ENCODE measurements at places on chromosomes 7 and 10.

GRCh38 chr7:98300595-98301372 lies 19.3 kb downstream of the BRI3 start:
- DNase-seq: no peak

DNA sequence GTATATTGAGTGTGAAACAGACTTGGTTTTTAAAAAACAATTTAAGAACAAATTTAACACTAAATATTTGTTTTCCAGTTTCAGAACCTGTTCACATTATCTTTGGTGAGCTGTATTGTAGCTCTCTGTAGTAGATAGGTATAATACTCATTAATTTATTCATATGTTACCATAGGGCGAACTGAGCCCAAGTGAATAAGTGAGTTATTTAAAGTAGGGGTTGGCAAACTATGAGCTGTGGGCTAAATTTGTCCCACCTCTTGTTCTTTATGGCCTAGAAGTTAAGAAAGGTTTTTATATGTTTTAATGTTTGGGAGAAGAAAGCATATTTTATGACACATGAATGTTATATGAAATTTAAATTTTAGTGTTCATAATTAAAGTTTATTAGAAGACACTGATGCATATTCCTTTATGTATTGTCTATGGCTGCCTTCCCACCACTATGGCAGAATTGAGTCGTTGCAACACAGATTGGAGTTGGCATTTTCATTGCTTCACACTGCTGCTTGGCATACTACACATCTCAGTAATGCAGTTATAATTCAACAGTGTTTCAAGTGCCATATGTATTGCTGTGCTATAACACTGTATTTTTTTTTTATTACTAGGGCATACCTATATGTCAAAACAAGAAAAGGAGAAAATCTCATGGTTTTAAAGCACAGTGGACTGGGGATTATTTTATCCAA lies 146.5 kb downstream of the ADK start:
- no peak for DNase-seq

- DNase-seq: no peak
Measured at GRCh38 chr10:16870331-16870730, 53.1 kb upstream of the RSU1 start.

GRCh38 chr10:72630144-72630543 lies 4.3 kb upstream of the MICU1 start:
- no peak for DNase-seq

GRCh38 chr7:108421720-108422331 lies 34.4 kb downstream of the NRCAM start:
- no peak for DNase-seq

DNA sequence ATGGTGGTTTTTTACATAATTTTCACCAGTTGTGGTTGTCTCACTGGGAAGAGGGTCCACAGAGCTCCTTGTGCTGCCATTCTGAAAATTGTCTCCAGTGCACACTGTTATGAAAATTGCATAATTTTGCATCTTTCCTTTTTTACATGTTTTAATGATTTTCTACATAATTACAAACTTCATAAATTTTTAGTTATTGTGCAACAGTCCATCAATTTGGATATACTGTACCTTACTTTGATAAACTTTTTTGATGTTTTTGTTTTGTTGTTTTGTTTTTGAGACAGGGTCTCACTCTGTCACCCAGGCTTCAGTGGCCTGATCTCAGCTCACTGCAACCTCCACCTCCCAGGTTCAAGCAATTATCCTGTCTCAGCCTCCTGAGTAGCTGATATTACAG lies 70.6 kb upstream of the AUTS2 start:
- no peak for DNase-seq

DNA sequence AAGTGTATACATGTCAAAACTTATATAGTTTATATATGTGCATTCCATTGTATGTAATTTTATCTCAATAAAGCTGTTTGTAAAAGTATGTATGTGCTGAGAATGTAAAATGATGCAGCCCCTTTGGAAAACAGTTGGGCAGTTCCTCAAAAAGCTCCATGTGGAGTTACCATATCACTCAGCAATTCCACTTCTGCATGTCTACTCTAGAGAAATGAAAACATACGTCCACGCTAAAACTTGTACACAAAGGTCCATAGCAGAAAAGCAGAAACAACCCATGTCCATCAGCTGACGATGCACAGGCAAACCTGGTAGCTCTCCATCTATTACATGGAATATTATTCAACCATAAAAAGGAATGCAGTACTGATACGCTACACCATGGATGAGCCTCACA lies 8.3 kb upstream of the RGS10 start:
- DNase-seq: peak; percentile 57

GRCh38 chr7:37320140-37320847 lies 128.4 kb downstream of the ELMO1 start:
- peak; percentile 83 for DNase-seq

DNA sequence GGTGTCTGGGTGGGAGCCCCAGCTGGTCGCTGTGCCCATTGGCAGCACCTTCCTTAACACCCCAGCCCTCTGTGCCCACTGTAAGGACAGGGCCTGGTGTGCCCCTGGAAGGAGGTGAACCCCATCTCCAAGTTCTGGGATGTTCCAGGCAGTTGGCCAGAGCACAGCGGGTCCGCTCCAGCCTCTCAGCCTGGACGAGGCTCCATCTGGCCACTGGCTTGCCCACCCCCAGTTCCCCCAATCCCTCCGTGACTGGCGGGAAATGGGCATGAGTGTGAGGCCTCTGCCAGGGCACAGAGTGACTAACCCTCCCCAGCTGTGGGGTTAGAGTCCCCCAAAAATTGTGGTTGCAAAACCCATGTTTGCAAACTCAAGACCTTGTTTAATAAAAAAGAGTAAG lies 15.6 kb downstream of the GRIFIN start:
- peak; percentile 51 for DNase-seq

GRCh38 chr7:79132844-79133451 lies 320.5 kb downstream of the MAGI2 start:
- no peak for DNase-seq

GRCh38 chr7:86863452-86863851 lies 196.0 kb downstream of the ELAPOR2 start:
- DNase-seq: no peak

- peak; percentile 58 for DNase-seq
Measured at GRCh38 chr10:100291356-100291755, 4.9 kb upstream of the BLOC1S2 start.

DNA sequence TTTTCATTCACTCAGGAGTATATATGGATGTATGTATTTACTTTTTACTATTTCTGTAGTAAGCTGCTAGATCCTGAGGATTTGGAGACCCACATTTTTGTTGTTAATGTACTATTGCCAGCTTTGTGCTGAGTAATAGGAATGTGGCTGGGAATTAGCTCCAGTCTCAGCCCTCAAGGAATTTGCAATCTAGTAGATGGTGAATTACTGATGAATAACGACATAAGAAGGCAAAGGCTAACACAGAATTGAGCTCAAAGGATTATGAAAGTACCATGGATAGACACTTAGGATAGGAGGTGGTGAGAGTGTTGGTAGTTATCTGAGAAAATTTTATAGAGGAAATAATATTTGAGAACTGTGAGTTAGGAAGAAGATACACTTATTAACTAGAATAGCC lies 19.9 kb downstream of the CASD1 start:
- DNase-seq: no peak

GRCh38 chr7:3028071-3028757 lies 15.5 kb downstream of the CARD11 start:
- DNase-seq: peak; percentile 80

DNA sequence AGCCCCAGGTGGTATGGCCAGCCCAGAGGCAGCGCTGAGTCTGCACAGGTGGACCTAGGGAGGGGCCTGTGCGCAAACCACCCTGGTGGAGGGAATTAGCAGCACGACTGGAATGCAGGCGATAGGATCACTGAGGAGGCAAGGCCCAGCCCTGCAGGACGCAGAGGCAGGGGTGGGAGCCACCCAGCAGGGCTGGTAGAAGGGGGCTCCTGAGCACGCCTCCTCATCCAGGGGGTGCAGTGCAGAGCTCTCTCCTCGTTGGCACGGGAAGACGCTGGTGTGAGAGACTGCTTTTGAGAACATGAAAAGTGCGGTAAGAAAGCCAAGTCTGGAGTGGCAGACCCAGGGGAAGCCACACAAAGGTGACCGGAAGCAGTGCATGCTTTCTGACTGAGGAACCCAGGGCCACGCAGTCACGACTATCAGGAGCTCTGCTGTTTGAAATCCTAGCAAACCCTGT lies 6.0 kb downstream of the FXYD4 start:
- DNase-seq: no peak

DNA sequence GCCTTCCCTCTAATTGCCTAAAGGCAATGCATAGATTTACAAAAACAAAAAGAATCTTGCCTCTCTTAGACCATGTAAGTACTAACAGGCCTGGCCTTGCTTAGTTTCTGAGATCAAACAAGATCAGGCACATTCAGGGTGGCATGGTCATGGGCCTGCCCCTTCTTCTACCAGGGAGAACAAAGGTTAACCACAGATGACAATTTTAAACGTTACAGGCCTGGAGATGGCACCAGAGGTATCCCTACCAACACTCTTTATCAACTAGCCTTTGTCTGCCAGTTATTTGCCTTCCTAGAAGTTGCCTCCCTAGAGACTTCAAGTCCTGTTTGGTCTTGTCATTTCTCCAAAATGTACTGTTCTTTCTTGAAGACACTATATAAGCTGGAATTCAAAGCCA lies 252.6 kb downstream of the DOCK4 start:
- peak; percentile 91 for DNase-seq

- DNase-seq: no peak
Measured at GRCh38 chr7:940599-941408, 13.7 kb downstream of the ADAP1 start.

DNA sequence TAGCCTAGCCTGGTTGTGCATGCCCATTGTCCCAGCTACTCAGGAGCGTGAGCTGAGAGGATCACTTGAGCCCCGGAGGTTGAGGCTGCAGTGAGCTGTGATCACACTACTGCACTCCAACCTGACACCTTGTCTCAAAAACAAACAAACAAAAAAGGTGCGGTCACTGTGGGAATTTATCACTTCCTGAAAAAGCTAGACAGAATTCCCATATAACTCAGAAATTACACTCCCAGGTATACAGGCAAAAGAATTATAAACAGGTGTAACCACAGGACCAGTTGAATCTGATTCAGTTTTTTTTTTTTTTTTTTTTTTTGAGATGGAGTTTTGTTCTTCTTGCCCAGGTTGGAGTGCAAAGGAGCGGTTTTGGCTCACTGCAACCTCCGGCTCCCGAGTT lies 3.2 kb upstream of the OGDH start:
- DNase-seq: no peak

DNA sequence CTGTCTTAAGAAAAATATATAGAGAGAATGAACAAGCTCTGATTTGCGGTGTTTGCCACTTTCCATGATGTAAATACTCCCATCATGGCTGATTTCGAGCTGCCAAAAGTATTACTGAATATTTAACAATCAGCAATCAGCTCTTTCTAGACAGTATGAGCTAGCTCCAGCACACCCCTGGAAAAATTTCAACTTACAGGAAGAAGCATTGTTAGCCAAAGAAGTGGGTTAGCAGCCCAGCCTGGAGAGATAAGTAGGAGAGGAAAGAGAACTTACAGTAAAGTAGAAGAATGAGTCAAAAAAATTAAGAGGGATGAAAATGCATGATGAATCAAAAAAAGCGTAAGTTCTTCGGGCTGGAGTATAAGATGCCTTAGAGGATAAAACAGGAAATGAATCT lies 60.6 kb upstream of the ANK3 start:
- no peak for DNase-seq

GRCh38 chr7:3955026-3955425 lies 654.0 kb downstream of the SDK1 start:
- DNase-seq: no peak

DNA sequence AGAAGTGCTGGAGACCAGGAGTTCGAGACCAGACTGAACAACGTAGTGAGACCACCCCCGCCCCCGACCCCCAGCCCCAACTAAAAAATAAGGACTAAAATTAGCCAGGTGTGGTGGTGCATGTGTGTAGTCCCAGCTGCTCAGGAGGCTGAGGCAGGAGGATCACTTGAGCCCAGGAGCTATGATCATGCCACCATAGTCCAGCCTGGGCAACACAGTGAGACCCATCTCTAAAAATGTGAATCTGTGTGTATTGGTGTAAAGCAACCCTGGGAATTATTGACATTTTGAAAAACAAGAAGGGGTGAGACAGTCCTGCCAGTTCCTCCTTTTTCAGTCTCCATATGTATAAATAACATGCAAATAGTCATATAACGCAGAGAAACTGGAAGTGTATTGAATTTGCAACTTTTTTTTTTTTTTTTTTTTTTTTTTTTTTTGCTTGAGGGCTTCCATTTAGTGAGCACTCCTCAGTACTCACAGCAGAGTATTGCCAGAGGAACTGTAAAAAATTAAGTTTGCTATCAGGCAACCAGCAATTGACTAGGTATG lies 3.4 kb upstream of the ITGB1 start:
- DNase-seq: no peak

DNA sequence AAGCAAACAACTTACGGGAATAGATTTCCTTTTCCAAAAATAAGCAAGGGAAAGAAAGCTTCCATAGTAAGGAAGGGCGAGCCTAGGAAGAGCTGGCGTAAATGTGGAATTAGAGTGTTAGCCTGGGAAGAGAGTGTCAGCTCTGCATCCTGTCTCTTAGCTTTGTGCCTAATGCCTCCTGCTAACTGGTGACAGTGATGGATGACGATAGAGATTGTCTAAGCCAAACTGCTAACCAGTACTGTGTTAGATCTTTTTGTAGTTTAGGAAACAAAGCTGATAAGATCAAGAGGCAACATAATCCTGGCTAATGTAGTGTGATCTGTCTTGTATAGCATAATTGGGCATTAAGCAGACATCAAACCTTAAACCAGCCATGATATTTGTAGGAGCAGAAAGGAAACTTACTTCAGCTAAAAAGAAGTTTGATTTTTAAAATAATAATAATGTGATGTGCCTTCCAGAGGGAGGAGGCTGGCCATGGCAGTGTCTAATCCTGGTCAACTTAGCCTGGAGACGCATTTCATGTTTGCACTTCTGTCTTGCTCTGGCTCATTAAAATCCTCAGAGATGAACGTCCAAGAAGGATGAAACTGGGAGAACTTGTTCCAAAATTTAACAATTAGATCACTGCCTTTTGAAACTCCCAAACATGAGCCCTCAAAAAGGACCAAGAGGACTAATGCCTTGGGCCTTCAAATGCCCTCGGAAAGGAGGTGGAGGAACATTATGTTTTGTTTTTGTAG lies 85.1 kb downstream of the FAM204A start:
- no peak for DNase-seq

DNA sequence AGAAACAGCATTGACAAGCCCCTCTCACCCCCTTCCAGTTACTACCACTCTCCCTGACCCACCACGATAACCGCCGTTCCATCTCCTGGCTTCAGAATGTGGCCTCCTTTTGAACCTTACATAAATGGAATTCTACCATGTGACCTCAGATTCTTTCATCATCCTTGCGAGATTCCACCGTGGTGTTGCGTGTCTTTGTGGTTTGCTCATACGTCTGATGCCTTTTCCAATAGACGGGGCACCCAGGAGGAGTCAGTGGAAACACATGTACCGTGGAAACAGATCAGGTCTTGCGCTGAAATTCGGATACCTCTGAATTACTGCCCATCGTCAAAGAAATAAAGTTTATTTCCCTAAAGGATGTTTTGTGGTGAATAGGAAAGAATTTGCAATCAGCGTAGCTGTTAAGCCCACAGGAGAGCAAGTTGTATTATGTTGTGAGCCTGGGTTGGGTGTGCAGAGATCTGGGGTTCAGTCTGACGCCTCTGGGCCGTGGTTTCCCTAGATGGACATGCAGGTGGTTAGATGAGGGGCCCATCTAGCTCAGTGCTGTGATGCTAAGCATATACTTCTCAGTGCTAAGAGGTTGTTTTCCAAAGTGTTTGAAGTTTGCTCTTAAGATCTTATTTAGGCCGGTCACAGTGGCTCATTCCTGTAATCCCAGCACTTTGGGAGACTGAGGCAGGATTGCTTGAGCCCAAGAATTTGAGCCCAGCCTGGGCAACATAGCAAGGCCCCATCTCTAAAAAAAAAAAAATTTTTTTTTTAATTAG lies 29.1 kb downstream of the GTF2IRD1 start:
- DNase-seq: no peak

Measured in pons (tissue), 1 donor.